PC-9 (cell line): ENCODE measurements at places on chromosomes 16 and 17. TPM values are rescaled to one million over a fixed set of nuclear protein-coding genes. Genes with fewer than 3 reads are reported as not detected.

GRCh38 chr16:88754109-88754911, 30.7 kb downstream of the PIEZO1 start:
- DNase-seq = no peak

DNA sequence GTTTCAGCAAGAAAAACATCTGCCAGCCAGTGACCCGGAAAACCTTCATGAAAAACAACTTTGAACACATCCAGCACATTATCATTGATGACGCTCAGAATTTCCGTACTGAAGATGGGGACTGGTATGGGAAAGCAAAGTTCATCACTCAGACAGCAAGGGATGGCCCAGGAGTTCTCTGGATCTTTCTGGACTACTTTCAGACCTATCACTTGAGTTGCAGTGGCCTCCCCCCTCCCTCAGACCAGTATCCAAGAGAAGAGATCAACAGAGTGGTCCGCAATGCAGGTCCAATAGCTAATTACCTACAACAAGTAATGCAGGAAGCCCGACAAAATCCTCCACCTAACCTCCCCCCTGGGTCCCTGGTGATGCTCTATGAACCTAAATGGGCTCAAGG, 22.2 kb downstream of the SLFN5 start:
- no peak for DNase-seq

Gene PRSS36
- 4.1 and 6.8 TPM in 2 replicates for total RNA-seq

Gene CBFA2T3
- total RNA-seq = 0.88 and 1.0 TPM in 2 replicates

GRCh38 chr16:86740906-86741799, 162.8 kb downstream of the FOXL1 start:
- no peak for DNase-seq

Gene TLCD3A
- total RNA-seq = 13.4 and 29.4 TPM in 2 replicates
